ENCODE measurements at places on chromosomes 5 and 9.

DNA sequence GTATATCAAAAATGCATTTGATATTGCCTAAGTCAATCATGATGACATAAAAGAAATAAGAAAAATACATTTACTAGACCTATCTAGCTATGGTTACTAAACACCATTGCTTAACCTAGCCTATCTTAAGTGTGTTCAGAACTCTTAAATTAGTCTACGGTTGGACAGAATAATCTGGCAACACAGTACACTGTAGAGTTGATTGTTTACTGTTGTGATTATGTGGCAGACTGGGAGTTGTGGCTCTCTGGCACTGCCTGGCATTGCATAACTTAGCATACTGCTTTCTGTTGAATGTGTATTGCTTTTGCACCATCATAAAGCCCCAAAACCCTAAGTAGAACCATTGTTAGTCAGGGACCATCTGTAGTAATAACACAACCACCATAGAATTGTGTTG, 21.2 kb upstream of the ZFAND5 start:
- no peak for DNase-seq

- DNase-seq: no peak
Observed at GRCh38 chr5:59684388-59685190, 208.9 kb downstream of the PDE4D start.

GRCh38 chr5:154240595-154240994, 50.1 kb downstream of the GALNT10 start:
- no peak for DNase-seq

- DNase-seq: no peak
Observed at GRCh38 chr5:124661317-124662141, 84.9 kb downstream of the ZNF608 start.

DNA sequence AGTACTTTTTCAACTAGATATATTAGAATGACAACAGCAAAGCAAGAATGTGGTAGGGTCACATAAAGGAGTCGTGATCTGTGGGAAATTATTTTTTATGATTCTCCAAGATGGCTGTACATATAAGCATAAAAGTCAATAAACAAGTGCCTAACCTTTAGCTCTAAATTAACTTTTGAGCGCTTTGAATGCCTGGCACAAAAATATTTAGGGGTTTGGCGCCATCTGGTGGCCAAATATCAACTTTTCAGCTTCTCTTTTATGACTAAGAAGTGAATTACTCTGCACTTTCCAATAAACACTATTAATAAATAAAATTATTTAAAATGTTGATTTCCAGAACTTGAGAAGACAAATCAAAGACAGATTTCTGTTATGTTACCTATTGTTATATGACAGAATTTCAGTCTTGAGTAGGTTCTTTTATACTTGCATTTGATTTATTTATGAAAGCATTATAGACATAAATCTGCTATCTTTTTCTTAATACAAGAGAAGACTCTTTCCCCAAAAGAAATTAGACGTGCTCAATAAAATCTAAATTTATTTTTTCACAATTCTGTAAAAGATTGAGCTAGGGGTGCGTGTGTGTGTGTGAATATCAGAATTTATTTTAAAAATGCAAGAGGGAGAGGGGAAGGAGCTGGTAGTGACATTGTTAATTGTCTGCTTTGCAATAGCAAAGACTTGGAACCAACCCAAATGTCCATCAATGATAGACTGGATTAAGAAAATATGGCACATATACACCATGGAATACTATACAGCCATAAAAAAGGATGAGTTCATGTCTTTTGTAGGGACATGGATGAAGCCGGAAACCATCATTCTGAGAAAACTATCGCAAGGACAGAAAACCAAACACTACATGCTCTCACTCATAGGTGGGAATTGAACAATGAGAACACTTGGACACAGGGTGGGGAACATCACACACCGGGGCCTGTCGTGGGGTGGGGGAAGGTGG, 36.7 kb upstream of the ARRDC3 start:
- no peak for DNase-seq

- peak; percentile 78 for DNase-seq
Observed at GRCh38 chr5:5145651-5146529, 5.8 kb downstream of the ADAMTS16 start.

- DNase-seq: no peak
Observed at GRCh38 chr9:93665128-93665636, 88.8 kb downstream of the PHF2 start.

DNA sequence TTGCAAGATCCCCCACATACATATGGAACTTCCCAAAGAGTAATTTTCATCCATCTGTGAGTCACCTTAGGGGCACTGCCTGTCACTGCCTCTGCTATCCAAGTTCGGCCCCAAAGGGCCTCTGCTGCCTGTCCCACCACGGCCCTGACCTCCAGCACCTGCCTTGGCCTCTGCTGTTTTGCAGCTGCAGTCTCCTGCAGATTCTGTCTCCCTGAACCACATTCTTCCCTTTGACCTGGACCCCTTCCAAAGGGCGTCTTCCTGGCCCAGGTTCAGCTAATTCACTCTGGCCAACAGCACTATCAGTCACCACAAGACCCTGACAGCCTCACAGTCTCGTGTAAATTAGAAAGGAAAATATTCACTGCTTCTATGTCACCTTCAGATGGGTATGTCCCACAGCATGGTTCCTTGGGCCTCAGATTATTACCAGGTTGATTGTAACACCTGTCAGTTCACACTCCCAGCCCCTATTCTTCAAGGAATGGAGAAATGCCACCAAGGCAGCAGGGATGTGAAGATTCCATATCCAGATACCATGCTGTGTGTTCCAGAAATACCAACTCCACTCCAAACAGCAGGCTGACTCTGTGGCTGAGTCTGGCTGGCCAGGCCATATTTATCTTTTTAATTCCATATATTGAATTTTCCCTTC, 479.3 kb downstream of the ARHGEF28 start:
- no peak for DNase-seq

DNA sequence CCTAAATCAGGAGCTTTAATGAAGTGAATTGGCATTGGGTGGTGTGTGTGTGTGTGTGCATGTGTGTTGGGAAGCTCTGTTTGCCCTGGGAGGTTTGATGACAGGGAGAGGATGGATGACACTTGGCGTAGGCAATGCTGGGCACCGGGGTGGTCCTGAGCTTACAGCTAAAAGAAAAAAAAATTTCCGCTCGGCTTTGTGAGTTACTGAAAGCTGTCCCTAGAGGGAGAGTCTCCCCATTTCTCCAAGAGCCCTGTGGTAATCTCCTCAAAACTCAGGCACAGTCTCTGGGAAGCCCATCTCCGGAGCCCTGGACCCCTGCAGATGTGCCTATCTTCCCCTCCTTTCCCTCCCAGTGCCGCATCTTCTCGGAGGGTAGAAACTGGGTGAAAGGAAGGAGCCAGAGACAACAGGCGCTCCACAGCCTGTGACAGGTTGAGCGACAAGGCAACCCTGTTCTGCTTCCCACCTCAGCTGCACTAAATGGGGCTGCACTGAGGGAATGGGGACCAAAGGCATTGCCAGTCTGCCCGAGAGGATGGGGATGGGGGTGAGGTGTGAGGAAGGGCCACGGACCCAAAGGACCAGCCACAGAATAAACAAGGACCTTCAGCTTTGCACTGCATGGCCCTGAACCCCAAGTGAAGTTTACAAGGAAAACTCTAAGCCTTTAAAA, 35.8 kb upstream of the TIFAB start:
- DNase-seq: no peak

GRCh38 chr9:92094655-92095054, 20.6 kb downstream of the SPTLC1 start:
- no peak for DNase-seq

DNA sequence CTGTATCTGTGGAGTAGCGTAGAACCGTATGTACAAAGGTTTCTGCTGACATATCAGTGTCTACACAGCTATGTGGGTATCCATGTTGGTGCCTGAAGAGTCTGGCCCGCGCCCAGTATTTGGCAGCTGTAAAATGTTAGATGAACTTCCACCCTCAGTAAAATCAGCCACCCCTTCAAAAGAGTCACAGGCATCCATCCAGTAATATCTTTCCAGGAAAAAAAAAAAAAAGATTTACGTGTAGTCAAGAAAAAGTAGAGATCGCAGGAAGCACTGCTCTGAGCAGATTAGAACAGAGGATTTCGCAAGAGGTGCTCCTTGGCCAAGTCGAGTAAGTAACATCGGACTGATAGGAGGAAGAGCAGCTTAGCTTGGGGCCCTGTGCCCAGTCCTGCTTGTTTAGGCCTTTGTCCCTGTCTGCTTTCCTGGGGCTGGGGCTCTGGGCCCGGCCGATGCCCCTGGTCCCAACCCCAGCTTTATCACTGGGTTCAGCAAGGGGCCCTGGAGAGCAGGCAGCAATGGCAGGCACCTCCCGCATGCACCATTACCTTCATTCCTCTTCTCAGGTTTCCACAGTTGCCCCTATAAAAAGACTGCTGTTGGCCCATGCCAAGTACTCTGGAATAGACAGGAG, 21.2 kb downstream of the DAPK1 start:
- DNase-seq: no peak

DNA sequence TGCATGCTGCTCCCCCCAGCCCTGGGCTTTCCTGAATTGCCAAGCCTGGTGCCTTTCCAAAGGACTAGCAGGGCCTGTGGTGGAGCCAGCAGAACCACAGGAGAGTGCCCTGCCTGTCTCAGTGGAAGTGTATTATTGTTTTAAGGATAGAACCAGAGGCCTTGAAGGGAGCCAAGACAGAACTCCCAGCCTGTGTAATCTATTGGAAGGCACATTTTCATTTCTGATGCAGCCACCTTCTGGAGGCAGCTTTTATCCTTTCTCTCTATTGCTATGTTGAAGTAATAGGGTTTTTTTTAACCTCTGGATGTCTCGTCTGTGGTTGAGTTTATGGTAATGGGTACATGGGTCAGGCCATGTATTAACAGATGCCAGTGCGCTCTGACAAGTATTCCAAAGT, 29.3 kb downstream of the RNF44 start:
- DNase-seq: no peak

- DNase-seq: peak; percentile 43
Observed at GRCh38 chr5:14872070-14872989, 752 bp upstream of the ANKH start.

- no peak for DNase-seq
Observed at GRCh38 chr9:115195912-115196311, 78.0 kb upstream of the TNC start.

- DNase-seq: no peak
Observed at GRCh38 chr5:116088062-116088461, 3.2 kb downstream of the COMMD10 start.

DNA sequence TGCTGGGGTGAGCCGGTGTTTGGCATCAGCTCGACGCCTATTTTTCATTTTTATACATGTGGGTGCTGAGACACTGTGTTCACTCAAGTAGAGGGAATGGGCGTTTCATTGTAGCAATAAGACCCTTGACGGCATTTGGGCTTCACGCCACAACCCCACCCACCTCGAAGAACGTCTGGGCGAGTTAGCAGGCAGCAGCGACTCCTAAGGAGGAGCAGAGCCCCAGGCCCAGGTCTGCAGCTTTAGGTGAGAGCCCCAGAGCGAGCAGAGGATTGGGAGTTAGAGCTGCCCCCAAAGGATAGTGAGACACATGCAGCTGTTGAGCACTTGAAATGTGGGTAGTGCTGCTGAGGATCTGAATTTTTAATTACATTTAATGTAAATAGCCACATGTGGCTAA, 1.6 kb upstream of the ZFP62 start:
- no peak for DNase-seq

DNA sequence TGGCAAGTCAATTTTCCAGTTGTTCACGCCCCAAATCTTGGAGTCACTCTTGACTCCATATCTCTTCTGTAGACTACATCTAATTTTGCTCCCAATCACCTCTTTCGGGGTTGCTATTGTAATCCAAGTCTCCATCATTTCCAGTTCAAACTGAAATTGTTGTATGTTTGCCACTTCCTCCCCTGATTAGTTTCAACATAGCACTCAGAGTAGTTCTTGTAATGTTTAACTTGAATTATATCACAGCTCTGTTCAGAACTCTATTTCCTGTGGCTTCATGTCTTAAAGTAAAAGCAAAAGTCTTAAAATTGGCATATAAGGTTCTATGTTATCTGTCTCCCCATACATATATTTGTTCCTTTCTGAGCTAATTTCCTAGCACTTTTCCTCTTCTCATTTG, 348.5 kb upstream of the RIOK2 start:
- no peak for DNase-seq

GRCh38 chr9:127877566-127877998, at the start of gene AK1:
Gene AK1, minus strand, starts transcription at chr9:127877675. Its CDS starts 3,058 bp downstream, at chr9:127874617.
- peak; percentile 85 for DNase-seq

GRCh38 chr9:21141427-21141882, at the start of gene IFNW1:
Gene IFNW1, minus strand, starts transcription at chr9:21141832. Its CDS starts 262 bp downstream, at chr9:21141570.
- DNase-seq: no peak

GRCh38 chr5:169161022-169161680, 139.8 kb downstream of the SLIT3 start:
- DNase-seq: peak; percentile 74

DNA sequence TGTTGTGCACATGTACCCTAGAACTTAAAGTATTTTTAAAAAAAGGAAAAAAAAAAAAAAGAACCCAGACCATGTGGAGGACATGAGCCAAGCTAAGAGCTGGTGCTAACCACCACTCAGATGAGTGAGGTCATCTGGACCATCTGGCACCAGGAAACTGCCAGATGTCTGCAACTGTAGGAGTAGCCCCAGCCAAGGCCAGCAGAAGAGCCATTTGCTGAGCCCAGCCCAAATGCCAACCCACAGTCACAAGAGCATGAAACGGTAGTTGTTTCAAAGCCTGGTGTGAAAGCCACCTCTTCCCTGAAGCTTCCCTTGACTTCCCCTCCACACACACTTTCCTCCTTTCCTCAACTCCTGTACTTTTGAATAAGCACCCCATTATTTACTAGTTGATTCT, 69.2 kb upstream of the FCN1 start:
- no peak for DNase-seq

DNA sequence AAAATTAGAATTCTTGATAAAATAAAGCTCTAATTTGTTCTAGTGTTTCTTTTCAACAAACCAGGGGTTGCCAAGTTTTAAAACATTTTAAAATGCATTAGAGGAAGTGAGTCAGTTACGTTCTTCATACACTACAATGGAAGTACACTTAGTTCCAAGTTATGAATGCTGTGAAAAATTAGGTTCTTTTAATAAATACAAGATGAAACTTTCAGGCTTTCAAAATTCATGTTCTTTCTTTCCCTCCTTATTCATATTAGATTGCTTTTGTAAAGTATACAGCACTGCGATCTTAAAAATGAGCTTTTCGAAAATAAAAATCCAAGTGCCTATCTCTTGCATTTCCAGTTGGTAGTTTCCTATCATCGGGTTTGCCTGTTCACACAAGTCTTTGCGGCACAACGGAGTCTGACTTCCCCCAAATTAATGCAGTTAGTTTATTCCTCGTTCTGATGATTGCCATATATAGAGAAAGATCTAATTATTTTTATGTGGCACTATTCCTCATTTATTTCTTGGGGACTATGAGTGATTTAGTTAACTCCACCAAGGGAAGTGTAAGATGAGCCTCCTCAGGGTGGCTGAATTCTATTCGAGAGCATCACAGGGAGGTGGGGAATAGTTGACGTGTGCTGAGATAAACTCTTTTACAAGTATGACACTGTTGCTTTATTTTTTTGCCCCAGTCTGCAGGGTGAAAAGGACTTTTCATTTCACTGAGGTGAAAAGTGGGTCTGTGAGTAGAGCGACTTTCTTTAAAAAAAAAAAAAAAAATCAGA, 238.2 kb downstream of the CD180 start:
- no peak for DNase-seq

Measured in H54 (cell line).